GM12878 (cell line): ENCODE measurements at places on chromosomes 3 and 15.

GRCh38 chr15:88269356-88270062 lies 13.0 kb upstream of the NTRK3 start:
- DNase-seq: no peak

- DNase-seq: no peak
Observed at GRCh38 chr3:5690904-5691532, 503.5 kb downstream of the EDEM1 start.

DNA sequence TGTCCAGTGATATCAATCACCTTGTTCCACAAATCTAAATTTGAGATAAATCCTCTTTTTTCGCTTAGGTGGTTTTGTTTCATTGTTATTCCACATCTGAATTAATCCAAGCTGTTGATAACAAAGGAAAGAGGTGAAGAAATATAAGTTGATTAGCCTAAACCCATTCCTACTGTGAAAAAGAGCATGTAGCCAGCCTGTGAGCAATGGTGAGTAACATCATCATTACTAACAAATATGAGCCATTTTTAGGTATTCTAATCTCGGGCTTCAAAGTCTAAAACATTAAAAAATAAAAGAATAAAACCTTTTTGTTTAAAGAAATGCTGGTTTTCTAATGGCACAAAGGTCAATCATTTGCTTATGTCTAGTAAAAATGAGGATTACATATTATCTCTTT lies 52.1 kb upstream of the P3H2 start:
- no peak for DNase-seq

GRCh38 chr3:46361408-46362283 lies 7.7 kb downstream of the CCR2 start:
- no peak for DNase-seq

DNA sequence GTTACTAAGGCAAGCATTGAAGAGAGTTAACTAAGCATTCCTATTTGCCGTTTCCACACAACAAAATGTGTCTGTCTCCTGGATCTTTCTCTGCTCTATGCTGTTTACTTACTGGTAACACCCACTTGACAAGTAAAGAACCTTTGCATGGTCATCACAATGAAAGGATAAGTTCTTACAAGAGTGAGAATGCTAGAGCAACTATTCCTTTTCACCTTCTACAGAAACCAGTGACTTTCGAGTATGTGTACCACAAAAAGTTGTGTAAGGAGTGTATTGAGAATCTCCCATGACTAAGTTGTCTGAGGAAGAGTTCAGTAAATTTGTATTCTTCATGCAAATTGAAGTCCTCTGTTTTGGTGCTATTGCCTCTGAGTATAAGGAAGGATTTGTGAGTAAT lies 10.8 kb downstream of the TIPARP start:
- no peak for DNase-seq

- DNase-seq: no peak
Observed at GRCh38 chr15:62357431-62357830, 192.3 kb upstream of the C2CD4B start.

DNA sequence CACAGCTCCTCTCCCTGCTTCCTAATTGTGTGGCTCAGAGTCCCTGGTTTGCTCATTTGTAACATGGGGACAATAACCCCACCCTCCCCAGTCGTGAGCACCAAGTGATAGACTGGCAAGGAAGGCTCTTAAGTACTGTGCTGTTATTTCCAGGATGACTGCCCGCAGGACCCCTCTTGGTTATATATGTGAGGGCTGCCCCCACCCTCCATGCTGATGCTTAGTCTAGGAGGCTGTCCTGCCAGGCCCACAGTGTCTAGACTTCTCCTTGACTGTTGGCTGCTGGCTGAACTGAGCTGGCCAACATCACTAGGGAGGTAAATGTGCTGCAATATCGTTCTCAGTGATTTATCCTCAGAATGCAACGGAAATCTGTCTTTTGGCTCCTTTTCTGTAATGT lies 45.1 kb downstream of the RAB11A start:
- DNase-seq: no peak

DNA sequence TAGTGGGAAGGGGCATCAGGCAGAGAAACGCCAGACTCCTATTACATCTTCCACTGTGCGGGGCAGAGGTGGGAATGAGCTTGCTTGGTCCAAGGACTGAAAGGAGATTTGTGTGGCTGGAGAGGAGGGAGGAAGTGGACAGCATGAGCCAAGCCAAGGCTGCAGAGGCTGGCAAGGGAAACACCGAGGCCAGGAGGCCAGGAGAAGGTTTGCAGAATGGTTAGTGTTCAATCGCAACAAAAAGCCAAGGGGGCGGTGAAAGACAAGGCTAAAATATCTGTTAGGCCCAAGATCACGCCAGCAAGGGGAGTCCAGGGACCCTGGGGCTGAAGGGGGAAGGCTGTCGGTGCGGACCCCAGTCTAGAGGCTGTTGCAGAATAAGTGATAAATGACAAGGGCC lies 75.8 kb downstream of the CPN2 start:
- no peak for DNase-seq

- DNase-seq: no peak
Observed at GRCh38 chr3:17806876-17807275, 64.4 kb upstream of the TBC1D5 start.

DNA sequence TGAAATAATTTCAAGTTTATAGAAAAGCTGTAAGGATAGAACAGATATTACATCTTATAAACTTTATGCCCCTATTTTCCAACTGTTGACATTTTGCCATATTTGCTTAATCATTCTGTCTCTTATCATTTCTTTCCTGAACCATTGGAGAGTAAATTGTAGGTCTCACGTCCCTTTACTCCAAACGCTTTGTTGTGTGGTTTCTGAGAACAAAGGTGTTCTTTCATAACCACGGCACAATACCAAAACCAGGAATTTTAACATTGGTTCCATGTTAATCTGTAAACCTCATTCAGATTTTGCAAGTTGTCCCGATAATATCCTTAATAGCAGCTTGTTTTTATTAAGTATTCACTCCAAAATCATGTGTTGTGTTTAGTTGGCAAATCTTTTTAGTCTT lies 134.8 kb downstream of the AKAP13 start:
- DNase-seq: no peak

DNA sequence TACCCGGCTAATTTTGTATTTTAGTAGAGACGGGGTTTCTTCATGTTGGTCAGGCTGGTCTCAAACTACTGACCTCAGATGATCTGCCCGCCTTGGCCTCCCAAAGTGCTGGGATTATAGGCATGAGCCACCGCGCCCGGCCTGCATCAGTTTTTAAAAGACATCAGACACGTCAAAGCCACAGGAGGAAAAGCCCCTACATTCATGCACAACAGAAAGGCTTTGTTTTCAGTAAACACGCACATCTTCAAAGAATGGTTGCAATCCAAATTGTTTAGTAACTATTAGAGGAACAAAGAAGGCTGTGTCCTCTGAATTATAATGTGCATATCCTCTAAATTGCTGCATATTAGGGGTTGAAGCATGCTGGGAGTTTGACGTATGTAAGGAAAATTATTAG lies 53.3 kb downstream of the BTD start:
- DNase-seq: no peak

DNA sequence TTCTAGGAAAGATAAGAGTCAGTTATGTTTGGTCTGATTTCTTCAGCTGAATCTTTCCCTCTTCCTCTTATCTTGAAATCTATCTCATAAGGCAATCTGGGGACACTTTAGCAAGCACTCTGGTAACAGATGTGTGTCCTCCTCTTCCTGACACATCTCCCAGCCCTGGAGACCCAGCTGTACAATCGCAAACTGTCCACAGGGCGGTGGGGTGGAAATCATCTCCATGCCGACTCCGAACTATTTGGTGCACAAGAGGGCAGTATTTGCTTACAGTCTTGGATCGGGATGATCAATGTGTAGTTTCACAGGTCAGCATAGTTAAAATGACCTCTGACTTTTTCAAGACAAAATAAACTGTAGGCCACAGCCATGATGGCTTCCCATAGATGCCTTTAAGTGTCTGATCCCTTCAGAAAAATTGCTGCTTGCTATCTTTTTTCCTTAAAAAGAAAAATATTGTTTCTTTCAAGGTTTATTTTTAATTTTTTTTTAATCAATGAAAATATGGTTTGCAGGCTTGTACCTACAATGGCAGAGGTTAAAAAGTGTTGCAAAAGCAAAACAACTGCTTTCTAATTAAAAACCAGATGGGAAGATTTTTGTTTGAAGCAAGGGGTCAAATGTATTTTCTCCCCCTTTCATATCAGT lies 17.7 kb downstream of the EEFSEC start:
- no peak for DNase-seq

DNA sequence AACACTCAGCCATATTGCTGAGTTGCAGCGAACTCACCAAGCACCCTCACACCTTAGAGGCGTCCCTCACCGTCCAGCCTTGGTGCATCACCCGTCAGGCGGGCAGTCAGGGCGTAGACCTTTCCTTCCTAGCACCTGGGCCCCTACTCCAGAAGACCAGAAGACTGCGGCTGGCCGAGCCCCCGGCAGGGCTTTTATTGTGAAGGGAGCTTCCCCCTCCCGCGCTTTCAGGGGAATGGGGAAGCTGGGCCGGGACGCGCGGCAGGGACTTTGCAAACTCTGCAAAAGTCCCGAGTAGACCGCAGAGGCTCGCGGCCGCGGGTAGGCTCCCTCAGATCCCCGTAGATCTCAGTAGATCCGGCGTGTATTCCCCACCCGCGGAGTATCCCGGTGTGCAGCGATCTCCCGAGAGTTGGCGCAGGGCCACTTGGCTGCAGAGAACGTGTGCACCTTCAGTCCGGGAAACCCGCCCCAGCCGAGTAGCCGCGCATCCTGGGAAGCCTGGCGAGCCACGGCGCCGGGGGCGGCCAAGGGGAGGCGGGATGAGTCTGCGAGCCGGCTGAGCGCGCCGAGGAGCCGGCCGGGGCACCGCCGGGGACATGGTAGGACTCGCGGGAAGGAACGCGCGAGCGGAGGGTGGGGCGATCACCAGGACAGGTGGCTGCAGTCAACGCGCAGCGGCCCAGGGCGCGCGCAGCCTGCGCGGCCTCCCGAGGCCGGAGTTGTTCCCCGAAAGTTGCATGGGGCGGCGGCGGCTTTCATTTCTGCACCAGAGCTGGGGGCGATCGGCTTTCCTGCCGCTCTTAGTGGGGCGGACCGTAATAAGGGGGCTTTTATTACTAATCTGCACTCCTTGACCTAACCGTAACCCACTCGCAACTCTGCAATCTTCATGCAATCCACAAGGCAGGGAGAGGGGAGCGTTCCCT lies at the start of gene GASK1A:
GASK1A (plus strand) TSS at position 268 of the 929 bp plus-strand sequence; CDS start at position 600, 332 bp downstream.
- DNase-seq: no peak

DNA sequence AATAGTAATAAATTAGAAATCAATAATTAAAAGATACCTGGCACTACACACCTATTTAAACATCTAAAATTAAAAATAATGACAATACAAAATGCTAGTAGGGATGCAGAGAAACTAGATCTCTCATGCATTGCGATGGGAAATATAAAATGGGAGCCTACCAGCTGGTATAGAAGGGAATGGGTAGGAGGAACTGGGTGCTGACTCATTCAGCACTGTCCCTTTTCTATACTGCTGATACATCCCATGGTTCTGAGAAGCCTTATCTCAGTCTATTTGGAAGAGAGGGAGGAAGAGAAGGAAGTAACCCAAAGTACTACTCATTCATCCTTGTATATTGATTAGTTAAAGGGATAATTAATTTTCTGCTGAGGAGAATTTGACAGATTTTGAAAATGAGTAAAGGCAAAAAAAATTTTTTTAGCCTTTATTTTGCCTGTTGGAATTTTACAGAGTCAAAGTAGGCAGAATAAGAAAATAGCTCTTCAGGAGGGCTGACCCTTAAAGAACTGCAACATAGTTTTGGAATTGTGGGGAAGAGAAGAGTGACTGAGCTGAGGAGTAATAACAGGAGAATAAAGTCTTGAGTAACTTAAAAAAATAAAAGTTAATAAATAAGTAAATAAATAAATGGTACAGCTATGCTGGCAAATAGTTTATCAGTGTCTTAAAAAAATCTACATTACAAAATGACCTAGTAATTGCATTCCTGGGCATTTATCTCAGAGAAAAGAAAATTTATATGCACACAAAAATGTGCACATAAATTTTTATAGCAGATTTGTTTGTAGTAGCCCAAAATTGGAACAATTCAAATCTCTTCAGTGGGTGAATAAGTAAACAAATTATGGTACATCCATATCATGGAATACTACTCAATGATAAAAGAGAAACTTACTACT lies 15.3 kb upstream of the BHLHE40 start:
- DNase-seq: no peak

DNA sequence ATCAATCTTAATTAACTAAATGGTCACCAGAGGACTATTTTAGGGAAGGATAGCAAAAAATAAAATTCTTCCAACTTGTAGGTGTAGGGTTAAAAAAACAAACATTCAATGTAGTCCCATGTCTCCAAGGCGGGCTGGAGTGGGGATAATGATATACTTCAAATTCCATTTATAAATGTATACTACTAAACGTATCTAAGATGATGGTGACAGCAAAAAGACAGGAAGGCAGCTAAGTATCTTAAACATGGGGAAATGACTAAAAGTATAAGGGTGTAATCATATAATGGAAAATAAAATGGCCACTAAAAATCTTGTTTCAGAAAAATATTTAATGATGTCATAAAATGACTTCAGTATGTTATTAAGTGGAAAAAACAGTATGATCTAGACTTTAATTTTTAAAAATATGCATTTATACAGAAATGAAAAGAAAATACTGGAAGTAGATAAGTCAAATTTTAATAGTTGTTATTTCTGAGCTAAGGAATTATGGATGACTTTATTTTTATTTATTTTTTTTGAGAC lies 181.7 kb downstream of the SUCLG2 start:
- no peak for DNase-seq

DNA sequence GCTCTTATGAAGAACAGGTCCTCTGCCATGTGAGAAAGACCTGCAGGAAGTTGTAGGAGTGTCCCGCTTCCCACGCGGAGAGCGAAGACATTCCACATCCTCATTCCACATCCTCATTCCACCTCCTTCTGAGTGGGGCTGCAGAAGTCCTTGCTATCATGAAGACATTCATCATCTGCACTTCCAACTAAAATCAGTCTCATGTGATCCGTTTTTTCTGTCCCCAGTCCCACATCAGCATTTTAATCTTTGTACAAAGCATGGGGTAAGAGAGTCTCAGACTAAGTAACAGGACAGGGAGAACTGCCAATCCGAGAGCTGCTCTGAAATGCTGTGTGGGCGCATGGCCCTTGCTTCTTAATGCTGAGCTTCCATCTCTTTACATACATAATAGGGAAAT lies 227.2 kb downstream of the RSRC1 start:
- DNase-seq: no peak

GRCh38 chr15:88703533-88703932 lies 64.7 kb downstream of the ISG20 start:
- no peak for DNase-seq

- no peak for DNase-seq
Observed at GRCh38 chr3:15506571-15506970, 14.9 kb downstream of the COLQ start.

- DNase-seq: no peak
Observed at GRCh38 chr3:183898028-183898431, 13.3 kb upstream of the PARL start.

GRCh38 chr3:65595222-65596028 lies 443.3 kb downstream of the MAGI1 start:
- DNase-seq: no peak

DNA sequence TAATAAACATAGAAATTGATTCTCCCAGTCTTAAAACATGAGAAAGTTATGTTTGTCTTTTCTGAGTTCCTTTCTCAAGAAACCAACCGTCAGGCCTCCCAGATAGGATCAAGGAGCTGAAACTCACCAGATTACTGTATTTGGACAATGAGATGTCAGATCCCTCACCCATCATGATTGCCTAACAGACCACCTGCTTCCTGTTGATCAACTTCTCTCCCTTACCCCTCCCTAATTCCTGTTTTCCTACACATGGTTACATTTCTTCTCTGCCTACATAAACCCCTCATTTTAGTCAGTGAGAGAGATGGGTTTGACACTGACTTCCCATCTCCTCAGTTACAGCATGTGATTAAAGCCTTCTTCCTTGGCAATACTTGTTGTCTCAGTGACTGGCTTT lies 917.5 kb downstream of the FHIT start:
- no peak for DNase-seq
